Stimulated activated CD4-positive, alpha-beta T cell treated with anti-CD3 and anti-CD28 coated beads, Interleukin-2, amount 100 ng/mL, for 24 hours (primary cell): ENCODE measurements at places on chromosomes 1 and 21.

GRCh38 chr1:19232524-19232846 lies 18.8 kb downstream of the EMC1 start:
- no peak for DNase-seq

GRCh38 chr1:16233431-16233830 lies 3.6 kb downstream of the CPLANE2 start:
- no peak for DNase-seq

DNA sequence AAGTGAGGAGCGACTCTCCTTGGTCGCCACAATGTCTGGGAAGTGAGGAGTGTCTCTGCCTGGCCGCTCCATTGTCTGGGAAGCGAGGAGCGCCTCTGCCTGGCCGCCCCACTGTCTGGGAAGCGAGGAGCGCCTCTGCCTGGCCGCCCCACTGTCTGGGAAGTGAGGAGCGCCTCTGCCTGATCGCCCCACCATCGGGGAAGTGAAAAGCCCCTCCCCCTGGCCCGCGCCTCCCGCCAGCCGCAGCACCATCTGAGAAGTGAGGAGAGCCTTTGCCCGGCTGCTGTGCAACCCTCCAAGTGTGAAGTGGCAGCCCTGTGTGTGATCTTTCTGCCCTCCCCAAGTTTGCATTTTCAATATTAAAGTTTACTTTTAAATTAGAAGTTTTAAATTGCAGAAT lies 95.0 kb upstream of the PPP2R5A start:
- DNase-seq = no peak

GRCh38 chr21:16912075-16912474 lies 600.8 kb upstream of the CXADR start:
- no peak for DNase-seq

GRCh38 chr1:183593356-183593755 lies 3.1 kb upstream of the NCF2 start:
- no peak for DNase-seq

DNA sequence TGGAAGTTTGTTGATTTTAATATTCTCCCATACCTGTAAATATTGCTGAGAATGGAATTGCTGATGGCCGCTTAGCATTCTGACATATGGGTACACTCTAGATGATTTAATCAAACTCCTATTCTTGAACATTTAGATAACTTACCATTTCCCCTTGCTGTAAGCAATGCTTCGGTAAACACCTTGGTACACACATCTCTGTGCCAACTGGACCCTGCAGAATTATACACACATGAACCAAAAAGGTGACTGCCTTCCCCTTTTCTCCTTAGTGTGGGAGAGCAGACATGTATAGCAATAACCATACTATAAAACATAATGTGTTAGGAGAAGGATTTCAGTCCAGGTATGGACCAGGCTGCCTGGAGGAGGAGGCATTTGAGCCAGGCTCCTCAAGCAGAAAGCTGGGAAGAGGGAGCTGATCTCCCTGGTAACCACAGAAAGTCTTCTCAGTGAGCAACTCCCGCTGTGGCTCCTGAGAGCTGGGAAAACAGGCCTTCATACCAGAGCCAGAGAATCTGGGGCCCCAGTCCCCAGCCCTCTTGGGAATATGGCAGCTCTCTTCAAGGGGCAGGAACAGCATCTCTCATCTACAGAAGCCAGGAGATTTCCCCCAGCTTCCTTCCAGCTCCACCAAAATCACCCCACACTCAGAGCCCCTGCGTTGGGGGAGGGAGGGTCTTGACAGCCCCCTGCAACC lies 33.9 kb upstream of the CSF1 start:
- no peak for DNase-seq

DNA sequence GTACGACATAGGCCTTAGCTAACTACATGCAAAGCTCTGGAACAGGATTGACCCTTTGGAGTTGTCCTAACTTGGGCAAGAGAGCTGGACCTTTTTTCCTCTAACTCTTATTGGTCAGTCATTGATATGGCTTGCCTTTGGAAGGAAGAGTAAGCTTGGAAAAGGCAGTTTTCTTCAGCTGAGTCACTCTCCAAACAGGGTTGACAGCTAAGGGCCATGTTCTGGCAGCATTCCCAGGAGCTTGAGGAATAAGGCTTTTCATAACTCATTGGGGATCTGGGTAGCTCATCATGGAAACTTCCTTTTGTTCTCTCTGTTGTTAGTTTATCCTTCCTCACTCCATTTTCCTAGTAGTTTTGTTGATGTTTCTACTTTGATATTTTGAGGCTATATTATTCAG lies 14.5 kb upstream of the ERRFI1 start:
- no peak for DNase-seq

- no peak for DNase-seq
Observed at GRCh38 chr1:73874806-73875205, 323.2 kb downstream of the LRRIQ3 start.

DNA sequence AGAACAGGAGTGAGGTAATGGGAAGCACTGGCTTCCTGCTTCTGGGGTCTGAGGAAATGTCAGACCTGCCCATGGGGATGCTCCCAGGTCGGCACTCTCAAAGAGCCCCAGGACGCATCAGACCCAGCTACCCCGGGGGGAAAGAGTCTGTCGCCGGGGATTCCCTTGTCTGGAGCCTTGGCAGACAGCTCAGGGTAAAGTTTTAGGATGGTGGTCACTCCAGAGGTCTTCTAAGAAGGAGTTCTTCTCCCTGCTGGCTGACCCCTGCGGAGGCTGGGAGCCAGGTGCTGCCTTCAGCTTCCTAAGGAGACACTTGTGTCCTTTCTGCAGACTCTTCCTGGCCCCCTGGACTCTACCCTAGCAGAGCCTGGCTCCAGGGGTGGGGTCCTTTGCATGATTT lies 61.9 kb upstream of the PSEN2 start:
- DNase-seq = no peak

DNA sequence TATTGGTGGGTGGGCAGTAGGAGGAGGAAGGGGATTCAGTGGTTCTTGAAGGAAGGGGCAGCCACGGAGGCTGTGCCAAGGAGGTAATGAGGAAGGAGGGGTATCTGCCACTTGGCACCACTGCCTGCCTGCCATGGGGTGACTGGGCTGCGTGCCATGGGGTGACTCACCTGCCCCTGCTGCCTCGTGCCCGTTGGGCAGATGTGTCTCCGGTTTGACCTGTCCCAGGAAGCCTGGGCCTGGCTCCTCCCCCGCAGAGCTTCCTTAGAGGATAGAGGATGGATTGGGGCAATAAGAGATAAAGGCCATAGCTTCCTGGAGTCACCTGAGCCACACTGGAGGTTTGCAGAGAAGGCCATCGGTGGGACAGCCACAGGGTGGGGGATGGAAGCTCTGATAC lies 1.7 kb downstream of the PADI3 start:
- DNase-seq = no peak

GRCh38 chr1:156101880-156102279 lies 12.6 kb upstream of the LMNA start:
- no peak for DNase-seq

- DNase-seq = no peak
Observed at GRCh38 chr1:116988908-116989307, 12.7 kb upstream of the CD101 start.

DNA sequence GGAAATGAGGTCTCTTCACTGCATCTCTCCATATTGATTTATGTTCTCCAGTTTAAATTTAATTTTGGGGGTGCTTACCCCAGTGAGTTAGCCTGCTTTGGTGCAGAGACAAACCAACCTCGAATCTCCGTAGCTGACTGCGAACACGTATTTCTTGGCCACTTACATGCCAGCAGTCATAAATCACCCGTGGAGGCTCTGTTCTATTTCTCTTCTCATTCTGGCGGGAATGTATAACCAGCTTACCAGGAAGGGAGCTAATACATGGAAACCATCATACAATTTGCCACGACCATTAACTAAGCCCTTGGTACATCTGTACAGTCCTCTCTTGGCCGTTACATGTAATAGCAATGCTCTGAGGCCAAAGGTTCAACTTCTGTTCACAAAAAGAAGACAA lies 148.0 kb downstream of the PLA2G4A start:
- no peak for DNase-seq

GRCh38 chr1:198304431-198304830 lies 147.6 kb downstream of the NEK7 start:
- no peak for DNase-seq

DNA sequence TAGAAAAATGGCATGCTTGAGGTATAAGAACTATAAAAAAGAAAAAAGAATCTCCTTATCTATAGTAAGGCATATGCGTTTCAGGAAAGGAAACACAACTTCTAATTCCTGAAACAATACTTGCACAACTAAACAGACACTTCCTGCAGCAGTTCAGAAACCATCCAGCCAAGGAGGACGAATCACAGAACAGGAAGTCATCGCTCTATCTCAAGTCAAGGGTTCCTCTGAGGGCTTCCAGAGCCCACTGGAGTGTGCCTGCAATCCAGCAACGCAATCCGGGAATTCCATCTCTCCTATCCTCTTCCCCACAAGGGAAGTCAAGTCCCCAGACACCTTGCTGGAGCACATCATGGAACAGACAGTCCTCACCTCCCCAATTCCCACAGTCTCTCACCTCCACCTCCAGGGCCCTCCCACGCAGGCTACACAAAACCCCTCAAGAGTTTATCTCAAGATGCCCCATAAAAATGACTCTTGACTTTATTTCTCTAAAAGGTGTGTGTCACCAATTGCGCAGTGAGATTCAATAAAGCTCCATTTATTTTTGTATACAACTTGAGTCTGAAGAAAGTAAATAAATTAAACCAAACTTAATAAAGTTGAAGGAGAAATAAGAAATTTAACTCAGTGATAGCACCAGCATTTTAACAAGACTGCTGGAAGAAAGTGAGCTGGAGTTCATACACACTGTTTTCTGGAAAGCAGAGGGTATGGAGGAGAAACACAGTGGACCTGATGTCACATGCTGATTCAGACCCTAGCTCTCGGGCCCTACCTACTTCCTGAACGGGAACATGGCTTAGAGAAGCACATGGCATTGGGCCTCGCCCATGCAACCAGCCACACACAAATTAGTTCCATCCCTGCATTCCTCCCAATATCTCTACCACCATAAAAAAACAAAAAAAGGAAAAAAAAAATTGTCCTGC lies 39.9 kb downstream of the SIPA1L2 start:
- no peak for DNase-seq

DNA sequence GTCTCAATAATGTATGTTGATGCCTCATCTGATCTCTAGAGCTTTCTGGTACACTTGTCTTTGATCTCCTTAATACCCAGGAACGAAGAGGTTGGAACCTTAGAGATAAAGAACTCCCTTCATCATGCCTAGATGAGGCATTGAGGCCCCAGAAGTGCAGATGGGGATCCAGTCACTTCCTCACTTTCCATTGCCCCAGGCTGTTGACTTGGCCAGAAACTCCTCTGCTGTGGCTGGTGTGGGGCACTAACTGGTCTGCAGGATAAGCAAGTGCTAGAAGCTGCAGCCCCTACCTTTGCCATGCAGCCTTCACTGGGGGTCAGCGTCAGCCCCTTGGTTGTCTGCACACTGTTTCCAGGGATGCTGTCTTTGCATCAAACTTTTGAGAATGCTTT lies 49.9 kb downstream of the STUM start:
- no peak for DNase-seq

GRCh38 chr1:41853907-41854306 lies 64.8 kb downstream of the HIVEP3 start:
- no peak for DNase-seq

GRCh38 chr1:176119549-176119948 lies 87.5 kb downstream of the COP1 start:
- DNase-seq = no peak

GRCh38 chr1:245488346-245489129 lies 333.8 kb downstream of the KIF26B start:
- DNase-seq = no peak

GRCh38 chr1:215005078-215005477 lies 77.5 kb upstream of the KCNK2 start:
- no peak for DNase-seq

DNA sequence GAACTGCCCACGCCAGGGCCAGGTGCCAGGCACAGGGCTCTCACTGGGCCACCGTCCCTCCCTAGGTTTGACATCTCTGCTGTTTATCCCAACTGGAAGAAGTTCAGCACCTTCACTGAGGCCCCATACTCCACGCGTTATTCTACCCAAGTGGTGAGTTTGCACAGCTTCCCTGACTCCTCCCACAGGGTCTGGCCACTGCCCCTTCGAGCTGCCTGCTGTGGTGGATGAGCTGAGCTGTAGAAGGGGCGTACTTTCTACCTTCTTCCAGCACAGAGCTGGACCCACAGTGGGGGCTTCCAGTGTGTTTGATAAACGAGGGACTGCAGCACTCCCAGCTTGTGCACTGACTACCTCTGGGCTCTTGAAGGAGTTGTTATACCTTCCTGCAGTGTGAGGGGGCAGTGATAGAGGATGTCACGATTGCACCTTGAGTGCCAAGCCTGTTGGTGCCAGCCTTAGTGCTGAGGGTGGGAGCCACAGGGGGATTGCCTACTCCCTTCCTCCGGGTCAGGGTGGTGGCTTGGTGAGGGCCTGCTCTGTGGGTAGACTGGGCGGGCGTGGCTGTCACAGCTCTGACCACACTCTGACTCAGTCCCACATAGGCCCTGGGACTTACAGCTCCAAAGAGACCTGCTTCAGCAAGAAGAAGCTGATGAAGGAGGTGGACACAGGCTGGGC lies 5.9 kb upstream of the TTC22 start:
- DNase-seq = peak; percentile 18

DNA sequence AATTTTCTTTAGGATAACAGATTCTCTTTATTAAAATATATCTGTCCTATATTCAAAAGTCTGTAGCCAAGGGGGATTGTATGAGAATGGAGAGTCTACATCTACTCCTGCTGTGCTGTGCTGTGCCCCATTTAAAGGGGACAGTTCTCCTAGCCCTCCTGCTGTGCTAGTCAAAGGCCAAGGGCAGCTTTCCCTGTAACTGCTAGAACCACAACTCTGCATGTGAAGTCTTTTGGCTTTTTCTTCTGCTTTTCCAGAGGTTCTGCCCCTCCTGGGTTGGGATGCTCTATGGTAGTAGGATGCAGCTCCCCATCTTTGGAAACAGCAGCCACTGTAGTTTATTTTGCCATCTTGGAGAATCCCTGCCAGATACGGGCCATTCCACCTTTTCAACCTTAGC lies 197.5 kb upstream of the JUN start:
- DNase-seq = no peak

DNA sequence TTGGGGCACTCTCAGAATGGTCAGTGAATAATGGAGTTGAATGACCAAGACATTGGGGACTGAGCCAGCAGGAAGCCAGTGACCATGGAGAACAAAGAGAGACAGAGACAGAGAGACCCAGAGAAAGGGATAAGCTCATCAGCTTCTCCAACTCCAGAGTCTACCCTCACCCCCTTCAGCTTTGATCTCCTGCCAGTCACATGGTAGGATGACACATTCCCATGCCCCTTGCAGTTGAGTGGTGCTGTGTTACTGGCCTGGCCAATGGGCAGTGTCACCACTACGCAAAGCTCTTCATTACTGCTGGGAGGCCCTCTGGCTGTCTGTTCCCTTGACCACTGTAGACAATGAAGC lies 643.5 kb downstream of the AJAP1 start:
- no peak for DNase-seq

- DNase-seq = no peak
Observed at GRCh38 chr1:88175631-88176226, 508.3 kb upstream of the PKN2 start.

- no peak for DNase-seq
Observed at GRCh38 chr1:241598249-241598648, 41.9 kb downstream of the CHML start.

GRCh38 chr1:9589144-9589718 lies 520 bp downstream of the TMEM201 start:
- DNase-seq = peak; percentile 54
